ENCODE measurements at places on chromosomes 5 and 9.

DNA sequence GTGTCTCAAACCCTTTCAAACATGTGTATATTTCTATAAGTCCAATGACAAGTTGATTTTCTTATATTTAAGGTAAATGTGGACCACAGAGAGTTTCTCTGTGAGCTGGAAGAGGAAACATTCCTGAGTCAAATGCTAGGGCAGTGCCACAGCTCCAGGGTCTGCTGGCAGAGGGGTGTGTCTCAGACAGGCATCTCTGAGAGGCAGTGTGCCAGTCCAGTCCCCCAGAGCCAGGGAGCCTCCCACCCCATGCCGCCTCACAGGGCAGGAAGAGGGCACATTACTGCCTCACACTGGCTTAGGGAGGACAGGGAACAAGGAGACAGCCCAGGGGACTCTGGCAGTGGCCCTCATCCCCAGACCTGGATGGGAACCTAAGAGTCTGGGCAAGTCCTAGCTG lies 120.2 kb downstream of the TENT4A start:
- DNase-seq: no peak

- no peak for DNase-seq
Measured at GRCh38 chr5:160133071-160133917, 14.0 kb upstream of the PWWP2A start.

GRCh38 chr5:88673253-88674105 lies 209.5 kb downstream of the MEF2C start:
- DNase-seq: no peak

DNA sequence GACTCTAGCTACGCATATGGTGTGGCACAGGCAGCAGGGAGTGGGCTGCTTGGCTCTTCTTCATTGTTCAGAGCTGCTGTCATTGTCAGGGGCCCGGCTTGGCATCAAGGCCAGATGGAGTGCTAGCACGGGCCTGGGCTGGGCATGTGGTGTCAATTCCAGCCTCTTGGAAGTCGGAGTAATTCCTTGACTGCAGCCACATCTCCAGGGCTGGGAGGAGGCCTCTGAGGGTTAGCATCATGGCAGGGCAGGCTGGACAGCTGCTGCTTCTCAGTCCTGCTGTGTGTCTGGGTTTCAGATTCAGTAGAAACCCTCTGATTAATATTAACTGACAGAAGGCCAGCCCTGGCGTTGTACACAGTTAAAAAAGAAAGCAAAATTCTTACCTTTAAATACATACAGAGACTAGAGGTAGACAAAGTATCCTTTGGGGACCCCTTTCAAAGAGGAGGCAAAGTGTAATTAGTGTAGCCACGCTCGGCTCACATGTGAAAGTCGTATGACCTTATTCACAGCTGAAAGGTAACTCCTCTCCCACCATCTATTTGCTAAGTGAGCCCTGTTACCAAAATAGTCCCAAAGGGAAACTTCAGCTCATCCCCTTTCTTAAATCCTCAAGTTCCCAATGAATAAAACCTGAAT lies 126.4 kb downstream of the DOCK2 start:
- DNase-seq: no peak

GRCh38 chr5:62431735-62432620 lies 19.4 kb downstream of the IPO11 start:
- DNase-seq: no peak

- DNase-seq: no peak
Measured at GRCh38 chr5:147375151-147375550, 134.7 kb downstream of the DPYSL3 start.

DNA sequence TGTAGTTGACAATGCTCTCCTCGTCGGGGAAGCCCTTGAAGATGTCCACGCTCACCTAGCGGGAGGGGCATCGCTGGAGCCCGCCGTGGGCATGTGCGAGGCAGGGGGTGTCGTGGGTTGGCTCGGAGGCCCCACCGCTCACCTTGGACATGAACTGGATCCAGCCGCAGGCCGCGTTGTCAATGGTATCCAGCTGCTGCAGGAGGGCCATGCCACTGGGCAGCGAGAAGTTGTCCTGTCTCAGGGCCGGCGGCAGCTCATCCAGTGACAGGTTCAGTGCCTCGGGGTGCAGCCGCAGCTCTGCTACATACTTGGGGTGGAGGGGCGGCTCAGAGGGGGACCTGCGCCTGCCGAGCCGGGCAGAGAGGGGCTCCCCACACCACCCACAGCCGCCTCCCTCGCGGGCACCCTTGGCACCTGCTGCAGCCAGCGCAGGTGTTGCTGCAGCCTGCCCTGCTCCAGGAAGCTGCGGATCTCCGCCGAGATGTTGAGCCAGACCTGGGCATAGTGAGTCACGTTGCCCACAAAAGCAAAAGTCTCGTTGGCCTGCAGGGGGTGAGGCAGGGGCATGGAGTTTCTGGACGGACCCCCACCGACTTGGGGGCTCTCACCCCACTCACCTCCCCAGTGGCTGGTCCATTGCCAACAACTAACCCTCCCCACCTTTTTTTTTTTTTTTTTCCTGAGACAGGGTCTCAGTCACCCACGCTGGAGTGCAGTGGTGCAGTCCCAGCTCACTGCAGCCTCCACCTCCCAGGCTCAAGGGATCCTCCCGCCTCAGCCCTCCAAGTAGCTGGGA lies 9.1 kb downstream of the ABCA2 start:
- no peak for DNase-seq

- no peak for DNase-seq
Measured at GRCh38 chr5:160843240-160843639, 8.8 kb downstream of the ATP10B start.
